Amniotic epithelial cell (primary cell): ENCODE measurements at places on chromosomes 4 and X.

DNA sequence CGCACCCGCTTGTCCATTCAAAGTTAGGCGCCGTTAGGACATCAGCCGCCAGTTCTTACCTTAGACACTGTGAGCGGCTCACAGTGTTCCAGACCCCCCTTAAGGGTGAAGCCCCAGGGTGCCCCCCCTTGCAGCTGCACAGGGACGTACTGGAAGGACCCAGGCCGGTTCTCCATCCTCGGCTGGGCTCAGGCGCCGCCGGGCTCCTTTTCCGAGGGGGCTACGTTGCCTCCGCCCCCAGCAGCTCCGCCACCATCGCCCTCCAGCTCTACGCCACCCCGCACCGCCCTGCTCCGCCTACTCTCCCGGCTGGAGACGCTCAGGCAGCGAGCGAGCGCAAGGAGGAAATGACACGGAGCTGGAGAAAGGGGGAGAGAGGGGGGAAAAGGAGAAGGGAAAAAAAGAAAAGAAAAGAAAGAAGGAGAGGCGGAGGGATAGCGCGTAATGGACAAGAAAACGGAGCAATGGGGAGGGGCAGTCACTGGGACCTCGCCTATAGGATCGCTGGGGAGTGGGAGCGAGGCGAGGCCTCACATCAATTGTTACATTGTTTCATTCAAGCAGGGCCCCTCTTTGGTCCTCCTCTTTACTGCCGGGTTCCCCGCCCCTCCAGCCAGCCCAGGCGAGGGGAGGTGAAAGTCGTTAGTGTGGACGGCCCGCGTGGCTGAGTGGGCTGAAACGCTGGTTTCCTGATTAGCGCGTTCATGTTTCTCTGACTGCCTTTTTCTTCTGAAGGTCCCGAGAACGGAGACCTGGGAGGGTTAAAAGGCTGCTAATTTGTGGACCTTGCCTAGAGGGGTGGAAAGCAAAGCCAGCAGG is at the start of gene SHROOM4:
Gene SHROOM4 (minus strand): TSS at position 352 of the 819 bp plus-strand sequence. CDS start 176 bp downstream, at position 176.
- peak; percentile 64 for DNase-seq

- peak; percentile 15 for DNase-seq
These were observed 664.2 kb upstream of the CPEB2 start for GRCh38 chr4:14337892-14338584.

DNA sequence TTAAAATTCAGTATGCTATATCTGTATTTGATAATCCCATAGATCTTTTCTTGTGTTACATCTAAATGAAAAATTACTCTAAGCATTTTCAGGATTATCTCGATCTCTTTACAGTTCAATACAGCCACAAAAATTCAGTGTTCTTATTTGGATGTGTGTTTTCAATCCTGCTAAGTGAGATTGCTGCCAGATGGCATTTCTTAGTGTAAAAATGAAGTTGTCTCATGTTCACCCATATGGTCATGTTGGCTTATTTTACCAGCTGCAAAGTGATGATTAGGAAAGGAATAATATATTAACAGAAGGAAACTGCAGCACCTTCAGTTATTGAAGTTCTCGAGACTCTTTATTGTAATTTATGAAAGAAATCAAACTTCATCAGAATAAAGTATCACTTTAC is 12.1 kb upstream of the FAM47A start:
- DNase-seq: no peak

DNA sequence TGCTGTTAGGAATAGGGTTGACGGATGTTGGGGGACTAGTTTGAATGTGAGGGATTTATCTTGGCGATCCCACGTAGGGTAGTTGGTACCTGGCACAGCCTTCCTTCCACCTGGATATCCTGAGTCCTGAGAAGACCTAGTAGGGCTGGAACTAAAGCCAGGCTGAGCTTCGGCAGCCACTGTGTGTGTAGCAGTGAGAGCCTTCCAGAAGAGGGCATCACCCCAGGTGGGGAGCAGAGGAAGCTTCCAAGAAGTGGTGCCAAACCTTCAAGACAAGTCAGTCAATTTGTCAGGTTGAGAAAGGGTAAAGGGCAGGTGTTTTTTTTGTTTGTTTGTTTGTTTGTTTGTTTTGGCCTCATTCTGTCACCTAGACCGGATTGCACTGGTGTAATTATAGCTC is 1.2 kb upstream of the FGFBP2 start:
- DNase-seq: no peak

- peak; percentile 6 for DNase-seq
These were observed 661 bp downstream of the SPIN4 start for GRCh38 chrX:63350465-63350877.

DNA sequence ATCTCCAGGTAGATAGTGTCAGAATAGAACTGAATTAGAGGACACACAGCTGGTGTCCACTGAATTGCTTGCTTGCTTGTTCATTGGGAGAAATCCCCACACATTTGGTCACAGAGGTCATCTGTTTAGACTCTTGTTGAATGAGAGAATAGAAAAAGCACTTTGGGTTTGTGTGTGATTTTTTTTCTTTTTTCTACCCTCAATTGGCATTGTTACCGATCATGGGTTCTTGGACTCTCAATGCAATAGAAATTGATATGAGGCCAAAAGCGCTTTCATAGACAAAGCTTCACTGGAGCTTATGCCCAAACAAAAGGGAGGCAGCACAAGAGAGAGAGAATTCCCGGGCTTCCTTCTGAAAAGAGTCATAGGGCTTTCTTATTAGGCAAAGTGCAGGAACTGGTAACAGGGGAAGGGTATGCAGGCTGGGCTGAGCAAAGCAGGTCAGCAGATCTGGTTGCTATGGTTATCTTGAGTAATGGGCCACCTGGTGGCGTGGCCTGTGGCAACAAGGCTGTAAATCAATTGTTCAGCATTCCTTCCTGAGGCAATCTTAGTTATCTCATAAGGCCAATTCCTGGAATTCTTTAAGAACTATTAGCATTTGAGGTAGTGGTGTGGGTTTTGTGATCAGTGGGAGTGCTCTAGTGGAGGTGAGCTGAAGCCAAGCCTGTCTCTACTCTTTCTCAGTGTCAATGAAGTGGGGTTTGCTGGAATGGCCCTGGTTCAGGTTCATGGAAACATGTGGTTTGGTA is 5.3 kb upstream of the GPR82 start:
- DNase-seq: peak; percentile 86

GRCh38 chr4:5955201-5955821 is 62.4 kb upstream of the CRMP1 start:
- no peak for DNase-seq

DNA sequence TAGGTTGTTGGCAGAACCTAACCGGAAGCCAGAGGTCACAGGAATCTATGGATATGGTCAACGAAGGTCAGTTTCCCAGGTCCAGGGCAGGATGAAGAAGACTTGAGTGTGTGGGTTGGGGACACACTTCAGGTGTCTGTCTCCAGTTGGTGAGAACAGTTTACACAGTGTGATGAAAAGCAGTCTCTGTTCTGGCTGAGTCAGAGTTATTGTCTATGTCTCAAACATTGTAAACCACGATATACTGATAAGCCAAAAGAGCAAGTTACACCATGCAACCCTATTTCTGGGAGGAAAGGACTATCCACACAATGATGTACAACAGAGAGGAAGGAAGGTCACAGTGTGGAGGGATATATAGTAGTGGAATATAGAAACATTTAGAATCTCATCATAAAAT is 187.1 kb upstream of the C1QTNF7 start:
- DNase-seq: peak; percentile 88

GRCh38 chrX:83845397-83845796 is 15.5 kb upstream of the CYLC1 start:
- peak; percentile 10 for DNase-seq

GRCh38 chr4:16122308-16122711 is 38.5 kb upstream of the PROM1 start:
- DNase-seq: no peak

DNA sequence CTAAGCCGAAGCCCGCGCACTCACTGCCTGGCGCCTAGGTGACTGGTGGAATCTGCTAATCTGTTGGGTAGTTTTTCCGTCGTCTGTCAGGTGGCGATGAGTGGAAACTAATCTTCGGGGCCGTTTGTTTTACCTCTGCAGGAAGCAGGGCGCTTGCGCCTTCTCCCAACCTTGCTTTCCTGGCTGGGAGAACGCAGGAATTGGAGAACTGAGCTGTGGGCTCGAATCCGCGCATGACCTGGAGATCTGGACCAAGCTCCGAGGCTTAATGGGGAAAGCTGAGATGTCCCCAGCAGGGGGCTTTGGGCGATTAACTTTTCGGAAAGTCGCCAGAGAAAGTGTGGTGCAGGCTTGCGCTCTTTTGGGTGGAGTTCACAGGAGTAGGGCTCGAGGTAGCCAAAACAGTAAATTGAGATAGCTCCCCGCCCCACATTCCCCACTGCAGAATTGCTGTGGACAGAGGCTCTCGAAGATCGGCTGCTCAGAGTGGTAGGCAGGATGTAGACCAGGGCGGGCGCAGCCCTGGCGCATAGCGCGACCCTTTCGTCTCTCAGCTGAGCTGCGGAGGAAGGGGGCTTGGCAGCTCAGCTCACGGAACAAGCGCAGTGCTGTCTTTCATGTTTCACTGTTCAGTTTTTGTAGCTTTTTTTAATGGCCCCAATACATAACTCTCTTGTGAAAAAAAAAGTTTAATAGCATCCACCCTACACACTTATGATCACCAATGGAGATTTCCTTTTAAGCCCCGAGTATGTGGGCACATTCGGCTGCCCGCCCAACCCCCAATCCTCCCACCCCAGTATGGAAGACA is 2.7 kb upstream of the FGF5 start:
- DNase-seq: no peak

DNA sequence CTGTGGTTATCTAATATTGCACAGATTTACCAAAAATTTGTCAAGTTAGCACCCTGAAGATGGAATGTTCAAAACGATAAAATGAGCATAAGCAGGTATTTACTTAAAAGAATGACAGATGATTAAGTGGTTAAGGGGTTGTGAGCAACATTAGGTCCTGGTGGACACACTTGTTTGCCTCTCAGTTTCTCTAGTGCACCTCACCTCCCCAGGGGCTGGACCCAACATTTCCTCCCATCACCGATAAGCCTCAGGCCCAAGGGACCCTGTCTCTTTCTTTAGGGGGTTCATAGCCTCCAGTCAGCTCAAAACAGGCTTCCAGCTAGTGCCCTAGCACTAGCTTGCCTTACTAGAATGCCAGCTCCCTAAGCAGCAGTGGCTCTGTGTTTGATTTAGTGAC is 88.0 kb downstream of the ATP11C start:
- DNase-seq: no peak

DNA sequence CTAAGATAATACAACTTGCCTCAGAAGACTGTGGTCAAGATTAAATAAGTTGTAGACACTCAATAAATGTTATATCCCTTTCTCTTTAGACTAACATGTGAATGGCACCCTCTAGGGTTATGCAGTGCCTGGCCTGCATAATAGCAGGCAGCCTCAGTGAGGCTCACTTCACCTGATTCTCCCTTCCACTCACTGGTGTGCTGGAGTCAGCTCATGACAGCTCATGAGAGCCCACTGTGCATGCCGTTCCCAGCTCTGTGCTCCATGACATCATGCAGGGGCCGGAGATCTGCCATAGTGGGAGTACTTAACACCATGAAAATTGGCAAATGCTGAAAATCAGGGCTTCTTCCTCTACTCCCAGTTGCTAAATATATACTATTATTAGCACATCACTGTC is 64.5 kb downstream of the TEC start:
- peak; percentile 48 for DNase-seq

- peak; percentile 16 for DNase-seq
These were observed at the start of gene GPRIN3 for GRCh38 chr4:89307446-89308160. Gene GPRIN3, minus strand, starts transcription at chr4:89307800. Its CDS starts 57,690 bp downstream, at chr4:89250110.

DNA sequence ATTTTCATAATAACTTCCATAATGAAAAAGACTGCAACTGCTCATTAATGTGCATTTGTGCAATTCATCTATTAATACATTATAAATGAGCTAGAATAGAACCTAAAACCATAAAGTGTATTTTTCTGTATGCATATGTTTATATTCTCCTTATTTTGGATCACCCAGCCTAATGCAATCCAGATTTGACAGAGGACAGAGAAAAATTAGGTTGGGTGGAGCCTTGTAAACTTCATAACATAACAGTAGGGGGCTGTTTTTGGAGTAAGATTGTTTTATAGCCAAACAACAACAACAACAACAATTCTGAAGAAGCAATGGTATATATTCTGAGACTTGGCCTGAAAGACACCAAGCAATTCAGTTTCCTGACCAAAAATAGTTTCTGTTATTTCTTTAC is 615.3 kb upstream of the SLIT2 start:
- DNase-seq: no peak

GRCh38 chrX:136694431-136695087 is 46.6 kb downstream of the CD40LG start:
- DNase-seq: peak; percentile 32

GRCh38 chr4:110332483-110332882 is 134.1 kb upstream of the ELOVL6 start:
- no peak for DNase-seq

GRCh38 chrX:48540028-48540375 is 488 bp downstream of the TBC1D25 start:
- DNase-seq: peak; percentile 45

DNA sequence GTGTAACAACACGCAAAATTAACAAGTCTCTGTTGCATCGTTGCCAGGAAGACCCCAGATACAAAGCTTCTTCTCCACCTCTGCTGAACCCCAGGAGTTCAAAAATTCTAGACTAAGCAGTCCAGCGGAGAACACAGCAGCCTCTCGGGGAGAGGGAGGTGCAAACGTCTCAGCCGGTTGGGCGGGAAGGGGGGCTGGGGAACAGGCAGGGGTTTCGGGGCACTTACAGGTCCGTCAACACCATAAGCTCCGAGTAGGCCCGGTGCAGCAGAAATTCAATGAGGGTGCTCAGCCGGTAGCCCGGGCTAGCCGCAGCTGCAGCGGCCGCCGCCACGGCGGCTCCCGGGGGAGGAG is 394 bp downstream of the MED14 start:
- peak; percentile 16 for DNase-seq

GRCh38 chr4:185117300-185117934 is 25.6 kb upstream of the SLC25A4 start:
- no peak for DNase-seq

- peak; percentile 38 for DNase-seq
These were observed 497 bp upstream of the THAP9 start for GRCh38 chr4:82900066-82900410.

DNA sequence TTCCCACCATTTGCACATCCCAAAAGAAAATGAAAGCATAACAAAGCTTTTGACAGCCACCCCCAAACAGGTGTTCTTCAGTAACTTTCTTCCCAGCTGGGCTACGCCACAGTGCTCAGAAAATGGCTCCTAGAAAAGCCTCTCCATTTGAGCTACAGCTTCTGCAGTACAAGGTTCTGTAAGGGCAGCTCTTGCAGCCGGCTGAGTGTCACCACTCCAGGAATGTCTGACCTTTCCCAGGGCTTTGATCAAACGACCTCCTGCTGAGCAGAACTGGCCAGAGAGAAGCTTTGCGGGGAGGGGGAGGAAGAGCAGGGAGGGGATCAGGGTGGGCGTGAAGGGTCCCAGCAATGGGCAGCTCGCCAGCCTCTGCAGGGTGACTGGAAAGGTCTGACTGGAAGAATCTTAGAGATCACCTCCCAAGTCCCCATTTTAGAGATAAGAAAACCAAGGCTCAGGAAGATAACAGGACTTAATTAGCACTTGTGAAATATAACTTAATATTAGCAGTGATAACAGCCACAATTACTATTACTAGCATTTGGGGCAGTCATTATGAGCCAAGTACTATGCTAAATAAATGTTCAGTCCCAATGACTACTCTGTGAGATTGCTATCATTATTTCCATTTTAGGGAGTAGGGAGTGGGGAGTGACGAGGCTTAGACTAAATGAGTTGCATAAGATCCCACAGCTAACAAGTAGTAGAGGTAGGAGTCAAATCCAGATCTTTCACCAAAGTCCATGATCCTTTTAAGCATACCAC is 51.1 kb downstream of the LEF1 start:
- DNase-seq: no peak
